ENCODE measurements at places on chromosomes 6 and 20. TPM values are rescaled to one million over a fixed set of nuclear protein-coding genes. Genes with fewer than 3 reads are reported as not detected.

GRCh38 chr6:91276315-91276714, 689.4 kb upstream of the MAP3K7 start:
- no peak for DNase-seq

DNA sequence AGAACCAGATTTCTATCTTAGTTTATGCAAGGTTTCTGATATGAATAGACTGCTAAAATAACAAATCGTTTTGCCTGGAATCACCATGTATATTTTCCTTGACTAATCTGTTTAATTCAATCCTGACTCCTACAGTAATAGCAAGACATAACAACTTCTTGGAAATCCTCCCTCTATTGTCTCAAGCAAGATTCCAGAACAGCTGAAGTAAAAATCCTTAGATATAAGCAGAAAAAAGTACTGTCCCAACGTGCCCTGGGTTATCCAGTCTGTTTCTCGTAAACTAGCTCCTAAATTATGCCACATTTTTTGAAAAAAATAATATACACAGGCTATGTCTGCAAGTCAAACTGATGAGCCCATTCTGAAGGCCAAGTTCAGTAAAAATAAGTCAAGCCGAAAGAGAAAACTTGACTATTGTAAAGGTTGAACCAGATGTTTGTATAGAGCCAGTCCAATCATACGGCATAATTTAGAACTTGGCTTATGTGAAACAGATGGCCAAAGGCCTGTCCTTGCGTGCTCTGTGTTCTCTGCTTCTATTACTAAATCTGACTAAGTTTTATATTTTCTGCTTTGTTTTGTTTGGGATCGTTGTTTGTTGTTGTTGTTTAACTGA, 341.6 kb upstream of the NRSN1 start:
- DNase-seq = no peak

- peak; percentile 87 for DNase-seq
Measured at GRCh38 chr20:36875702-36876472, at the start of gene TLDC2. Gene TLDC2 (plus strand): TSS chr20:36876138. CDS start chr20:36876175, 37 bp downstream.

The DEFB124 gene
- total RNA-seq = not detected

The RALY gene
- 190 TPM for total RNA-seq

DNA sequence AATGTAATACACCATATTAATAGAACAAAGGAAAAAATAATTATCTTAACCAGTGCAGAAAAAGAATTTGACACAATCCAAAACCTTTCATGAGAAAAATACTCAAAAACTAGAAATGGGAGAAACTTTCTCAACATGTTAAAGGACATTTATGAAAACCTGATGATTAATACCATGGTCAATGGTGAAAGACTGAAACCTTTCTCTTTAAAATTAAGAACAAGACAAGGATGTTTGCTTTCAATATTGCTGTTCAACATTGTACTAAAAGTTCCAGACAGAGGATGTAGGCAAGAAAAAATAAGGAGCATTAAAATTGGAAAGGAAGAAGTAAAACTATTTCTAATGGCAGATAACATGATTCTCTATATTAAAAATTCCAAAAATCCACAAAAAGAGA, 981.3 kb upstream of the FLRT3 start:
- no peak for DNase-seq

DNA sequence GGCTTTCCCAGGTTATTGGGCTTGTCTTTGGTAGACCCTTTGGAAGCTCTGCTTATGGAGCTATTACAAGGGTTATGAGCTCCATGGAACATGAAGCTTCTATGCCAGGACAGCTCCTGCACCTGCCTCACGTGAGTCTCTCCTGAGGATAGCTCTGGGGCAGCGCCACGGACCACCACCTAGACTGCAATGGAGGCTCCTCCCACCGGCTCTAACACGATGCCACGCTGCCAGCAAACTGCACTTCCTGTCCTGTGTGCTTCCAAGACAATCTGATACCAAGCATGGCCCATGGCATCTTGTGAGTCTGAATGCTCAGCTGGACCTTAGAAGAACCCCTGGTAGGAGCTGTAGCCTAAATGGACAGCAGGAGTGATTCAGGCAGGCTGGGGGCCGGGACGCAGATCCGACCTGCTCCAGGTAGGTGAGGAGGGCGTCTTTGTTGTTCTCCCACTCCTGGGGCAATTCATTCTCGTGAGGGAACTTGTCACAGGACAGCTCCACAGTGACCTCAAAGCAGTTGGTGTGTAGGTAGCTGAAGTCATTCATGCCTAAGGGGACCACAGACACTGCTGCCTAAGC, 5.5 kb downstream of the CPXM1 start:
- DNase-seq = no peak

GRCh38 chr20:62972845-62973745, 20.6 kb downstream of the SLC17A9 start:
- no peak for DNase-seq

DNA sequence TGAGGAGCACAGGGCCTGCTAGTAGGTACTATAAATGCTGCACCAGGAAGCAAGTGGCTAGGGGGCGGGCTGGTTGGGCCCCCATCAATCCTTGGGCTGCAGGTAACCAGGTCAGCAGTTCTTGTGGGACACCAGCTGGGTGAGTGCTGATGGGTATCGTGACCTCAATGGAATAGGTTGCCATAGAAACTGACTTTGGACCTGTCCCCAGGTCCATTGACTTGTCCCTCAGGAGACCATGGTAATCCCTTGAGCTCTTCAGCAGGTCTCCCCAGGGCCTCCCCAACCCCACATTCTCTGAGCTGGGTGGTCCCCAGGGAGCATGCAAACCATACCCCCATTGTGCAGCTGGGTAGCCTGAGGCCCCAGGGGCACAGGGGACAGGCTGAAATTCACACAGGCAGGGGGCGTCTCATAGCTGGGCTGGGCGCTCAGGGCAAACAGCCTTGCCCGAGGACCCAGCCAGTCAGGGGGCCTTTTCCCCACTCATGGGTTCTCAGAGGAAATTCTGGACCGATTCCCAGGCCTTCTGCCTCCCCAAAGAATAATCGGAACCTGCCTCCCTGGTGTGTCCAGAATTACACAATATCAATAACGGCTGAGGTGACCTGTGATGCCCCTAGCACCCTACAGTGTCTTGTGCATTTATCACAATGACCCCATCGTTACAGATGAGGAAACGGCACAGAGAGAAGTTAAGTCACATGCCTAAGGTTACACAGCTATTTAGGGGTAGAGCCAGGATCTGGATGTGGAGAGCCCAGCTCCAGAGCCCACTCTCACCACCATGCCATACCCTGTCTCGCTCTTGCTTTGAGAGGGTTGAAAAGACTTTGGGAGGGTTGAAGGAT, 35.9 kb downstream of the SRC start:
- DNase-seq = peak; percentile 18

The CST2 gene
- total RNA-seq = not detected

DNA sequence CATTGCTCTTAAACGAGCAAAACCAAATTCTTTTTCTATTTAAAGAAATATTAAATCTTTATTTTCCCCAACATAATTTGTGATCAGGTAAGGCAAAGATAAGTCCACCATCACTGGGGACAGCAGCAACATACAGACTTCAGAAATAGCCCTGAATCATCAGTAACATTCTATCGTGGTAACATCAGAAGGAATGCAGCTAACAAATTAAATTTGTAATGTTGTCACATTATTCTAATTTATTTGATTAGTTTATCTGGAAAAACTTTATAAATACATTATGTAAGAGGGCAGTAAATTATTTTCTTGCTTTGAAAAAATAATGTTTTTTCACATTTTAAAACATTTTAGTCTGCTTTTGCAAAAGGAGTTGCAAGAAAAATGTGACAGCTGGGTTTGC, 53.6 kb upstream of the BCLAF1 start:
- DNase-seq = no peak

DNA sequence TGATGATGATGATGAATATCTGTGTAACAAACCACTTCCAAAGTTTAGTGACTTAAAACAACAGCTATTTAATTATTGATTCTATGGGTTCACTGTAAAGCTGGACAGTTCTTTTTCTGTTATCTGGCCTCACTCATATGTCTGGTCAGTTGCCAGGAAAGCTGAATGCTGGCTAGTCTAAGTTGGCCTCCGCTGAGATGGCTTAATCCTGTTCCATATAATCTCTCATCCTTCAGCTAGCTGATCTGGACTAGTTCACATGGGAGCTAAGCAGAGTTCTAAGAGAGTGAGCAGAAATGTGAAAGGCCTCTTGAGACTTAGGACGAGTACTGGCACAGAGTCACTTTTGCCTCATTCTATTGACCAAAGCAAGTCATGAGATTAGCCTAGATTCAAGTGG, 334.7 kb upstream of the FLRT3 start:
- no peak for DNase-seq

DNA sequence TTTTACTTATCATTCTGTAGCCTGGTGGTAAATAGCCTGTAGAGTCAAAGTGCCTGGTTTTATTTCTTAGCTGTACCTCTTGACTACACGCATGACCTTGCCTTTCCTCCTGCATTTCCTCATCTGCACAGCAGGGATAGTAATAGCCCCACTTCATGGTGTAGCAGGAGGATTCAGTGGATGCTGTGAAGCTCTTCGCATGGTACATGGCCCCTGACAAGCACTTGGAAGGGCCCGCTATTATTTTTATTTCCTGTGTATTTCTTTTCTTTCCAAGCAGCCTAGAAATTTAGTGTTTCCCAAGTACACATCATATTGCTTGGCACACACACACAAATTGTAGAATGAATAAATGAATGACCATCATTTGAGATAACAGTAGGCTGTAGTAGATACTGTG, 547.2 kb downstream of the CDH26 start:
- DNase-seq = no peak

DNA sequence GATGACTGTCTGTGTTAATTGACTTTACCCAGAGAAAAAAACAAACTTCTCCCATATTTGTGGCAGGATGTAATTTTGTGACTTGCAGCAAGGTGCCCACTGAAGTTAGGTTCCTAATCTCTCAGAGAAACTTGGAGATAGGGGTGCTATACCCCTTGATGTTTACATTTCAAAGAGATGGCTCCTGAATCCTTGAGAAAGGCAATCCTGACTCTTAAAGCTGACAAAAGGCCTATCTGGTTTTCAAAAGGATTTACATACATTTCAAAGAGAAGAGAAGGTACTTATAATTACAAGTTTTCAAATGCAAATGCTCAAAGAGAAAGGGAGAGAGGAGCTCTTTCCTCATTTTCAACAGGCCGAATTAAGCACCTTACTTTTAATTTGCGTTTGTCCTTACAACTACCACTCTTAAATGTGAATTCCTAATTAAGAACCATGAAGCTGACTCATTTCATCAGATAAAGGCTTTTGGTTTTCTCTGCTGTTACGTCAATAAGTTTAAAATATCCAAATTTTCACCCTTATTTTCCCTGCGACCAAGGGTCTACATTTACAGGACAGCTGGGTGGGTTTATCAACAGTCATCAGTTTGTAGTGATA, 711.8 kb upstream of the MAP3K7 start:
- no peak for DNase-seq

The SMIM28 gene
- total RNA-seq = 0.42 TPM

- DNase-seq = peak; percentile 56
Measured at GRCh38 chr6:142872376-142872775, 72.6 kb downstream of the HIVEP2 start.

DNA sequence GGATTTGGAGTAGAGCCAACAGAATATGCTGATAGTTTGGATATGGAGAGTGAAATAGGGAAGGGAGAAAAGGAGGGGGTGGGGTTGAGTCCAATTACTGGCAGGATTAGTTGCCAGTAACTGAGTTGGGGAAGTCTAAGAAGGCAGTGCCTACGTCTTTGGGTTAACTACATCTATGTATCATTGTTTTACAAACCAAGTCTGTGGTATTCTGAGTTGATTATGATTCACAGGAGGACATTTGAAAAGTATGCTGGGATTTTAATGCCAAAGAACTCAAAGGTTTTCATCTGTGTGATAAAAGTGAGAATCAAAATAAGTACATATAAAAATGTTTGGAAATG, 14.7 kb downstream of the DSE start:
- no peak for DNase-seq

DNA sequence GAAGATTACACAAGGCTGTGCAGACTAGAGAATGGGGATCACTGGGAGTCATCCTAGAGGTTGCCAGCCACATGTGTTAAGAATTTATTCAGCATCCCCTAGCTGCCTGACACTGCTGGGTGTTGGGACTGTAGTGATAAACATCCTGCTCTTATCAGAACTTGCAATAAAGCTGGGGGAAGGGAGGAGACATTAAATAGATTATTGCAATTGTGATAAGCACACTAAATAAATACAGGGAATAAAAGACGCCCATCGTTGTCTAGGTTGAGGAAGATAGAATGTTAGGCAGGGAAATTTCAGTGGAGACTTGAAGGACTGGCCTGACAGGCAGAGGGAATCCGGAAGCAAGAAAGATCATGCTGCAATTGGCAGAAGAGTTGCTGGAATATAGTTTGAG, 33.2 kb upstream of the TRAM2 start:
- DNase-seq = no peak

DNA sequence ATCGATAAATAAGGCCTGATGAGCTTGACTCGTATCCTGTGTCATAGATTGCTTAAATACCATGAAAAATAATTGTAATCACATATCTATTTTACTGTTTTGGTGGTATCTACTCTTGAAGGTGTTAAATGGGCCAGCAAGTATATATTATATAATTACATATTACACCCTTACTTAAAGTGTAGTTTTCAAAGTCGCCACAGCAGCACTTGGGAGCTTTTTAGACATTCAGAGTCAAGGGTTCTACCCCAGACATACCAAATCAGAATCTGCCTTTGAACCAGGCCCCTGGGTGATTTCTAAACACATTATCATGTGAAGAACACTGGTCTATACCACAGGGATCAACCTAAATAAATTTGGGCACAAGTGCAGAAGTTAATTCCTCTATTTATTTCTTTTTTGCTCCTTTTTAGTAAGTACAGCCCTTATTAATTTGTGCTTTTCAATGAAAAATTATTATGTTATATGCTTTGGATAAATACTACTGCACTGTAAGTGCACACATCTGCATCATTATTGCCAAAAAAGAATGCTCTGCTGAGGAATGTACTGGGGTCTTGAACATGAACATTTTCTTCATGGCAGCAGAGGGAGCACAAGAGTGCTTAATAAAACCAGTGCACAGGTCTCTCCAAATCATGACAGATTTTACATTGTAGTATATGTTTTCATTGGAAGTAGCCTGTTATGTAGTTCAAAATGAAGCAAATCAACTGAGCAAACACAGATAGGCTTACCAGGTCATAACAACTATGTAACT, 3.1 kb upstream of the ATXN1 start:
- DNase-seq = no peak

DNA sequence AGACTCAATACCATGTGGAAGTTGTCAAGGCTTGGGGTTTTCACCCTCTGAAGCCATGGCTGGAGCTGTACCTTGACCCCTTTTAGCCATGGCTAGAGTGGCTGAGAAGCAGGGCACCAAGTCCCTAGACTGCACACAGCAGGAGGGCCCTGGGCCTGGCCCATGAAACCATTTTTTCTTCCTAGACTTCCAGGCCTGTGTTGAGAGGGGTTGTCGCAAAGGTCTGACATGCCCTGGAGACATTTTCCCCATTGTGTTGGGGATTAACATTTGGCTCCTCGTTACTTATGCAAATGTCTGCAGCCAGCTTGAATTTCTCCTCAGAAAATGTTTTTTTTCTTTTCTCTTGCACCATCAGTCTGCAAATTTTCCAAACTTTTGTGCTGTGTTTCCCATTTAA, 196.4 kb downstream of the SLC16A10 start:
- DNase-seq = no peak
